Astrocyte of the spinal cord (primary cell): ENCODE measurements at places on chromosomes 2 and 18.

GRCh38 chr18:39007031-39007902, 1441.7 kb upstream of the CELF4 start:
- no peak for DNase-seq

DNA sequence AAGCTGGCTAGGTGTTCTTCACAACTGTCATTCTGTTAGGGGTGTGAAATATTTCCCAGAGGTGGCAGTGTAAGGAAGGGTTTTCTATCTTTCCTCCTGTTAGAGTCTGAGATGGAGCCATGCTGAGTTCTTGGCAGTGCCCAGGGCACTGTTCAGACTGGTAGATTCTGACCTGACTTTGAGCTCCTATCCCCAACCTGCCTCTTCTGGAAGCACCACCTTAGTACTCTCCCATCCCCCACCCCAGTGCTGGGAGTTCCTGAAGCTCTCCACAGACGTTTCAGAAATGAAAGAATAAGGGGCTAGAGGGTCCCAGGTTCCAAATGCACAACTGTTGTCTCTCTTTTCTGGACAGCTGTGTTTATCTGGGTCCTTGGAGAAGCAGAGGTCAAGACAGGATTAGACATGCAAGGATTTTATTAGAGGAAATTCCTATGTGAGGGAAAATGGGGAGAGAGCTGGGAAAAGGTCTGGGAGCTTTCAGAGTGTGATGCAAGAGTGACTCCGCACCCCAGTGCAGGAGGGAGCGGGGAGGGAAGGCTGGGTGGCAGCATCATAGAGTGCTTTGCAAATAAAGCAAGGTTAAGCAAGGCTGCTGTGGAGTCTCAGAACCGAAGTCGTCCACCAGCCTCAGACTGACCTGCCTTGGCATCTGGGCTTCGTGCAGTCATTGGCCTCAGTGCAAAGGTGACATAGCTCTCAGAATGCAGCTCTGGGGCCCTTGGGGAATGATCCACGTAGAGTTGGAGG, 75.5 kb downstream of the SLC4A3 start:
- no peak for DNase-seq

DNA sequence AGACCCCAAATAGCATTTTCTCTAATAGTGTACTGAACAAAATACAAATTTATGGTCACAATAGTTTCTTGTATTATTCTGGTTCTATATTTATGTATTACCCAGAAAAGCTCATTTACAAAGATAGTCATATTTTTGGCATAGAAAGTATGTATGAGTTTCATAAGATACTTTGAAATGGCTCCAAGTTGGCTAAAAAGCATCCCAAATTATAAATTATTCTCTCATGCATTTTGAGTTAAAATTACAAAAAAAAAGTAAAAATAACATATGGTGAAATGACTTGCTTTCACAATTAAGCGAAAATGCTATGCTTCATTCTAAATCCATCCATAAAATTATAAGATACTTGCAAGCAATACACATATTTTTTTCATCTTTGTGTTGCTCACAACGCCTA, 530.7 kb downstream of the ZNF804A start:
- no peak for DNase-seq

- DNase-seq, result peak; percentile 54
These were observed 988 bp upstream of the KCNE4 start for GRCh38 chr2:223050900-223051504.

DNA sequence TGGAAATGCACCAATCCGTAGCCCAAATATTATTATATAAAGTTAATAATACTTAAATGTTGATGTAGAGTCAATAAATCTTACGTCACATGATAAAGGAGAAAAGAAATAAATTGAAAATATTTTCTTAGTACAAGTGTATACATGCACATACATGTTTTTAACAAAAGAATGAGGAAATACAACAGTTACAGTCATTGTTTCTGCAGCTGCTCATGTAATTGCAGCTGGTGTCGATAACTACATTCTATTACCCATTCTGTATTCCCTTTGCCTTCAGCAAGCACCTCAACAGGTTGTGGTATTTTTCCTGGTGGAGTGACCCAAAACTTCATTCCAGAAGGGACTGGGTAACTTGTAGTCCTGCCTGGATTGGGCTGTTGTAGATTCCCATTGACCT, 377.8 kb upstream of the FSIP2 start:
- no peak for DNase-seq

DNA sequence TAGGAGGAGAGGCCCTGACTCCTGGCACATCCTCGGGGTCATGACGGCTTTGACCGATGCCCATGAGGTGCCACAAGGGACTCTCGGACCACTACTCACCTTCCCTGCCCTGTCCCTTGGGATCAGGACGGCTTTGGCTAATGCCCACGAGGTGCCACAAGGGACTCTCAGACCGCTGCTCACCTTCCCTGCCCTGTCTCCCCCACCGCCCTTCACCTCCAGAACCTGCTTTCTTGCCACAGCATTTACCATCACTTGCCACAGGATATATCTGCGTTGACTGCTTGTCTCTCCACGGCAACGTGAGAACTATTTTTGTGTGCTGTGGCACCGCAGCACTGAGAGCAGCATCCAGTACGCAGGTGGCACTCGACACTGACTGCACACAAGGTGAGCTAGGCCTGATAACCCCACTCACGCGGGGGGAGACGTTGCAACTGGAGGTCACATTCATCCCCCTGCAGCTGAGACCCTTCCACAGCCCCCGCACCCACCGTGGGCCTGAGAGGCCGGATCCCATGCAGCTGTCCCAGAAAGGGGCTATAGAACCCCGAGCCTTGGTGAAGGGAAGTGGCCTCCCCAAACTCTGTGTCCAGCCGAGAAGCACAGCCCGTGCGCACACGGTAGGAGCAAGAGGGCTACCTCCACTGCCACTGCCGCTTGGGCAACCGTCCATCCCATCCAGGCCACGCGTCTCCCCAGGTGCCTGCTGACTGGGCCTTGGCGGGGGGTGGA, 47.5 kb downstream of the ANO7 start:
- DNase-seq, result no peak

- DNase-seq, result peak; percentile 22
These were observed 33.5 kb downstream of the SOWAHC start for GRCh38 chr2:109647636-109648035.

- peak; percentile 35 for DNase-seq
These were observed 19.3 kb downstream of the STK36 start for GRCh38 chr2:218691234-218691633.

- no peak for DNase-seq
These were observed 2.2 kb downstream of the DSG2 start for GRCh38 chr18:31500051-31500688.

DNA sequence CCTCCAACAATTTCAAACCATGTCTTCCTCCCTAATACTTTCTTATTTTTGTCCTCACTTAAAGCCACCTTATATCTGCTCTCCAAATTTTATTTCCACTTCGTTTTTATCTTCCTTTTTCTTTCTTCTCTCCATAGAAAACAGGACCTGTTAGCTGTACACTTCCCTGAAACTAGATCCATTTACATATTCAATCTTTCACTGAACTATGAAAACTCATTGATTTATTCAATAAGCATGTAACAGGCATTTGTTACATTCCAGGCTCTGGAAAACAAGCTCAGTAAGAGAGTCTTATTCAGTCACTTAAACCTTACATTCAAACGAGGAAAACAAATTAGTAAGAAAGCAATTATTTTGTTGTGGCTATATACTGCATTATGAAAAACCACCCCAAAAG, 1225.3 kb downstream of the SUCLG1 start:
- DNase-seq, result no peak

DNA sequence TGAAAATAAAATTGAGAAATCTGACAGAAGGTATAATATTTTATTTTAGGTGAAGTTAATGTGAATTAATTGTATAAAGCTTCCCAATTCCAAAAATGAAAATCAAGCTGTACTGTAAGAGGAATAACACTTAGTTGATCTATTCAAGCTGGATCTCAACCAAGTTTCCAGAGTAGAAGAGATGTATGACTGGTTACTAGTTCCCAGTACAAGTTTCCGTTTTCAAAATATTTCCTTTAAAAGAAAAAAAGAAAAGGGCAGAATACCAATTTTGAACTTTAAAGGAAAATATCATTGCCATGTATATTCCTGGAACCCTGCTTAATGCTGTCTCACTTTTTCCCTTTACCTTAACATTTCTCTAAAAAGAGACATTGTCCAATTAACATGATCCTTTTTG, 308.5 kb downstream of the IRS1 start:
- DNase-seq, result no peak

DNA sequence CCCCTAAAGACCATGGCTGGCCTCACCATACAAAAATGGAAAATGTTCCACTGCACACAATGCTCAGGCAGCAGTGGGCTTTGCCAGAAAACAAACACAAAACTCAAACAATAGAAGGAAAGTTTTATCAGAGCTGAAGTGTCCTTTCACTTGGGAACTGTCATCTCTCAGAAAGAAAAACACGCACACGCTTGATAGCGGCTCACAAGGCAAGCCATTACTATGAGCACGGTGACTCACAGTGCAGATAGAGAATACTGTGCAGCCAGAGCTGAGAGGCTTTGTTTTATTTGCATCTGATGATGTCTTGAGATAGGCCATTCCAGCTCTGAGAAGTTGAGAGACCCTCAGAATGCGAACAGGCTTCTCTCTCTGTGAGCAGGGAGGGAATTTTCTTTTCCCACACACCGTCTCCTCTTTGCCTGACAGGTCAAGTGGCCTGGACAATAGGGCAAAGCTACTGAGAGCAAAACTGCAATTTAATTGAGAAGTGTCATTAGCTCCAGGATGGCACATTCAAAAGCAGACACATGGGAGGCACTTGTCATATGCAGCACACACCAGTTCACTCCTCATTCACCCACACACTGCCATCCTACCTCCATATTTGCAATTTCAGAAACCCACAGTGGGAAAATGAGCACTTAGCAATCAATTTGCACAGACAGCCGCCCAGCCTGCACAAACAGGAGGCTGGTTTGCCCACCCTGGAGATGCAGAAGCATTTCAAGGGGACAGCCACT, 236.6 kb downstream of the SS18 start:
- DNase-seq, result no peak

- no peak for DNase-seq
These were observed 121.3 kb downstream of the NDUFA10 start for GRCh38 chr2:239903803-239904202.

DNA sequence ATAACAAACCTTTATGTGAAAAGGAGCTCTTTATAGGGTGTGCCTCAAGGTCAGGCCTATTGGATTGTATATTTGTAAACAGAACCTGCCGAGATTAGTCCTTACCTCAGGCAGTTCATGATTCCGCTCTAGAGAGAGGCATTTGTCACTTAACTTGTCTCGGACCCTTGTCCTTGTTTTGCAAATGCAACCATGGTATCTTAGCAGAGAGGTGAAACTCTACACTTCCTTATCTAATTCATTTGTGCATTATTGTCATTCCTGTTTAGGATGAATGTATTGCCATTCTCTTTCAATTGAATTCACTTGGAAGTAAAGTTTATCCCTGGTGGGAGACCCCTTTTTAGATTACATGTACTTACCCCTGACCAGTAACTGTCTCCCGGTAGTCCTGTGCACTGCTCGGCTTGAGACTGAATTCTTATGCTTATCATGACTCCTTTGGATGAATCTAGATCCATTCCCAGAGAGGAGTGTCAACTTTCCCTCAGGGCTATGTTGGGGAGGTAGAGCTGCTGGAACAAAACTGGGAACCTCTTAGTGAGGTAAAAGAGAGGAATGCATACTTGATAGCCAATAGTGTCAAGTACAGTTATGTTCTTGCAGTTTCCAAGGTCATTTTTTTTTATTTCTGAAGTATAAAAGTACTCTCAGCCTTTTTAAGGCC, 46.6 kb downstream of the SGPP2 start:
- DNase-seq, result no peak

DNA sequence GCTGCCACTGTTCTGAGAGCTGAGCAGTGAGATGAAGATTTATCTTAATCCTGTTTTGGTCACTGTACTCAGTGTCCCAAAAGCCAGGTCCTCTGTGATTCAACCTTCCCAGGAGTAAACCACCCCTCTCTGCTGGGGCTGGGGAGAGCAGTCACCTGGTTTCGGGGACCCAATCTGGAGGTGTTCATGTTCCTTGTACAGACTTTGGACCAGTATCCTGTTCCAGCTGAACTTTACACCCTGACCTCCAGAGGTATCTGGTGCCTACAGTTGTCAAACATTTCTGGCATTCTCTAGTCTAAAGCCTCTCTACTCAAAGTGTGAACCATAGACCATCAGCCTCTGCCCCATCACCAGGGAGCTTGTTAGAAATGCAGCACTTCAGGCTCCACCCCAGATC, 22.1 kb downstream of the CERS6 start:
- no peak for DNase-seq

- DNase-seq, result no peak
These were observed 15.1 kb downstream of the COMMD1 start for GRCh38 chr2:61920548-61920947.

- DNase-seq, result no peak
These were observed 274.0 kb upstream of the FAM98A start for GRCh38 chr2:33873076-33873605.
